ENCODE measurements at places on chromosomes 3 and 15.

DNA sequence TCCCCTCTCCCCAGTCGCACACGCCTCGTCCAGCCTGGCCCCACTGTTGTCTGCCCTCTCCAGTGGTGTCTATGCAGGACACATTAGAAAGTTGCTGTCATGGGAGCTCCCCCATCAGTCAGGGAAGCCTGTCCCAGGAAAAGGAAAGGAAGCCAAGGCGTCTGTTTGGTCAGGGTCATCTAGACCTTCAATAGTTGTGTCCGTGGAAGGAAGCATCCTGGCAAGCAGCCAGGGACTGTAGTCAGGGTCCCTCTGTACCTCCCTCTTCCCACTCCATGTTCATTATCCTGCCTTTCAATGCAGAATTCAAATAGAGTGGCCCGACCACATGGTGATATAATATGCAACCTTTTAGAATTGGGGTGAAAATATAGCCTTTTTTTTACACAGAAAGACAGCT is 60.7 kb upstream of the RAB6B start:
- no peak for DNase-seq

GRCh38 chr3:36944012-36944640 is 728 bp downstream of the TRANK1 start:
- peak; percentile 5 for DNase-seq

DNA sequence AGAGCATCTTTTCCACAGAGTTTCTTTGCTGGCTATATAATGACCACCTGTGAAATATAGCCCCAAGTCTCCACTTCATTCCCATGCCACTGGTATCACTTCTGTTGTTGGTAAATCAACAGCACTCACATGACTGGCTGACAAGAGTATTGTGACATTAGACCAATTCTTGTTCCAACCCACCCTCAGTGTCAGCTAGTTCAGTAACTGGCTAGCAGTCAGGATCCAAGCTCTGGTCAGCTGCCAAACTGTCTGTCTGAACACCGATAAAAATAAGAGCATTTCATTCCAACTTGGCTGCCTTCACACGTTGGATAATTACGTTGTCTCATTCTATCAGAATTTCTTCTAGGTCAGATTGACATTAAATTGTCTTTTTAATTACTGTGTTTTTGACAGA is 166.5 kb downstream of the USP13 start:
- no peak for DNase-seq

DNA sequence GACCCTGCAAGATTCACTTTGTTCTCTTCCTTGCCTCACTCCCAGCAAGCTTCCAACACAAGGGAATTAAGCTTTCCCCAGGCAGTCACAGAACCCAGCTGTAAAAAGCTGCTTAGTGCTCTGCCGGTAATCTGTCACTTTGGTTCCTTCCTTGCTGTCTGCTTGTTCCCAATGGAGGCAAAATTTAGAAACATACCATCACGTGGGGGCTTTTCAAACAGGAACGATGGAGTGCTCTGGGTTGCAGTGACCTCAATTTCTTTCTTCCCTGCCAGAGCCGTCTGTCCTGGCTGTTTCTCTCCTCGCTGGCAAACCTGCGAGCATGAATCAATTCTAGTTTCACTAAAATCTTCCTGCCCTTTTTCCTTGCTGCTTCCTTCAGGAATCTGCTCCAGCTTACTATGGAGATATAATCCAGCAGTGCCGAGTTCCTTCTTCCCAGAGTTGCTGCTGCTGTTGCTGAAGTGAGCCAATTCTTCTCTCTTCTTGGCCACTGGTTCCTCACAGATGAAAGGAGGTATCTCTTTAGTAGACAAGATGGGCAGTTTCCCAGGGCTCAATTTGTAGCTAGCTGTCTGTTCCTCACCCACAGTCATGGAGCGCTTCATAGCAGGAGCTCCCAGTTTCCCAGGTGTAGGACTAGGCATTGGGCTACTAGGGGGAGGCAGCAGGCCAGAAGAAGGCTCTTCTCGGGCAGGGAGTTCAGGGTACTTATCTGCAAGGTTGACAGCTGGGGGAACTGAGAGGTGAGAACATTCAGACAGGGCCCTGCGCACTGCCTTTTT is 88.1 kb downstream of the DHX30 start:
- DNase-seq: no peak

DNA sequence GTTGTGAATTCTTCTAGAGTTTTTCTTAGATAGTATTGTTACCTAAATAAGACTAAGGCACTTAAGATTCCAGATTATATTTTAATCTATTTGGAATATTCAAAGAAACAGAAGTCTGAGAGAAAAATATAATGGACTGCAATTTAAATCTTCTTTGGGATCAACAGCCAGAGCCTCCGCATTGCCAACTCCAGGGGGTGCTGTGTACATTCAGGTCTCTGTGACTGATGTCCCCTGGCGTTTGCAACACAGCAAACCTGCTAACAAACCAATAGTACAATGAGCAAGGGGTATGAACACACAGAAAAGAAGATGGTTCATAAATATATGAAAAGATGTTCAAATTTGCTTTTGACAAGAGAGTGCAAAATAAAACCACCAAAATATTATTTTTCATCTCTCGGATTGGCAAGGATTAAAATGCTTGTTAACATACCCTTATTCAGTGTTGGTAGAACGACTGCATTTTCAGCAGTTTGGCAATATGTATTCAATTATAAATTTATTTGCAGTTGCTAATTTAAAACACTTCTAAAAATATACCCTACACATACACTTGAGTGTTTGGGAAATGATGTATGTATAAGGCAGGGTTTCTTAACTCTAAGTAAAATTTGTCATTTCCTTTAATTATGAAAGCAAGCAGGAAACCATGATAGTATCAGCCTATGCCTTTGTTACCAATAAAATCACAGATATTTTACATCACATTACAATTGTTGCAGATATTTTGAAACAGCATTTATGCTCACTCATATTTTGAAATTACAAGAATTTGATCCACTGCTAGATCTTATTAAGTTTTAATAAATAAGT is 16.1 kb upstream of the TM4SF1 start:
- DNase-seq: peak; percentile 3
